ENCODE measurements at places on chromosomes 2 and 18.

DNA sequence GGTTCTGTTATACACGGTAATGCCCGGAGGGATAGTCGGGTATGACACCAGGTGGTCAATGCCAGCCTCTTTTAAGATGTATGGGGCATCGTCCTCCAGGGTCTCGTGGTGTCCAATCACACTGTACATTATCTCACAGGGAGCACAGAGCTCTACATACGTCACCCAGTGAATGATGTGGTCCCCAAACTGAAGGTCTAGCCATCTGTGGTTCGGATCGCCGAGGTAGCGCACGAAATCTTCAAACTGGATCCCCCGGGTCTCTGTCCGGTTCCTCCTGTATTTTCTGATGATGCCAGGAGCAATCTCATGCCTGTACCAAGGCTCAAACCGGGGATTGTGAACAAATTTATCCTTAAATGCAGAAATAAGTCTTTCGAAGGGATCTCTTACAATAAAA, 24.1 kb downstream of the CHST10 start:
- no peak for DNase-seq

GRCh38 chr2:234308073-234308812, 188.6 kb downstream of the ARL4C start:
- no peak for DNase-seq

DNA sequence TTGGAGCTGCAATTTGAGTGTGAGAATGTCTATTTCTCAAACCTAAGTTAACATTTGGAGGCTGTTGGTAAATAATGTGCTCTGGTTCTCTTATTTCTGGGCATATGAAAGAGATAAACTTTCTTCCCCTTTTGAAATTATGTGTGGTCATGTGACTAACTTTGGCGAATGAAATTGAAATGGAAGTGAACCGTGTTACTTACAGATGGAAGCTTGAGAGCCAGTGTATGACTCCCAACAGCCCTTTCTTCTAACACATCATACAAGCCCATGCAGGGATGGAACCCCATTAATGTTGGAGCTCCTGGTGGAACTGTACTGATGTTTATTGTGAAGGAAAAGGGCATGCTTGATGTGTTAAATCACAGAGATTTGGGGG, 725.8 kb downstream of the TSN start:
- DNase-seq, result no peak

DNA sequence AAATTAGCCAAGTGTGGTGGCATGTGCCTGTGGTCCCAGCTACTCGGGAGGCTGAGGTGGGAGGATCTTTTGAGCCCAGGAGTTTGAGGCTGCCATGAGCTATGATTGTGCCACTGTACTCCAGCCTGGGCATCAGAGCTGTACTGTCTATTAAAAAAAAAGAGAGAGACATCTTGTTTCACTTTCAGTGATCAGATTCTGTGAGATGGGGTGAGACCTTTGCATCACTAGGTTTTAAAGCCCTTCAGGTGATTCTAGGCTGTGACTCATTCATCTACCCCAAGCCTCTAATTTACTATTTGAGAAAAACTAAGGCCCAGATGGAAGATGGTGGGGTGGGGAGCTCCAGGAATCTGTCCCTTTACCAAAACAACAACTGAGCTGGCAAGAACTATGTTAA, 7.1 kb downstream of the C2orf92 start:
- DNase-seq, result no peak

DNA sequence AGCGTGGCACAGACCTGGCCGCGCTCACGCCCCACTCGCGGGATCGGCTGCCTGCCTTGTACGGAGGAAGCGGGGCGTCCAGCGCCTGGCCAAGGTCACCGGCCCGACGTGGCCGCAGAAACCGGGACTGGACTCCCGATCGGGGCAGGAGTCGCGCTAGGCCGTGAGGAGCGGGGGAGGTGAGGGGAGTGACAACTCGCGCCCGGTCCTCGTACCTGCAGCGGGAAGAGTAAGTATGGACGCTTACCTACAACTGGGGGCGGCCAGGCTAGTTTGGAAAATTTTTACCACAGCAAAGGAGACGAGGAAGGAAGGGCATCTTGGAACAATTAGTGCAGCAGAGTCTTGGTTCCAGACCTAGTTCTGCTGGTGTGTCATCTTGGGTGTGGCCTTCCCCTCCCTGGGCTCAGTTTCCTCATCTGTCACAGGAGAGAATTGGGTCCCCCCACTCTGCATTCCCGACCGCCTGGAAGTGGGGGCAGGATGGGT, 693 bp downstream of the UBE2F start:
- peak; percentile 16 for DNase-seq

GRCh38 chr18:35828591-35828990, 143.9 kb upstream of the RMP24 start:
- no peak for DNase-seq

- no peak for DNase-seq
Measured at GRCh38 chr2:200498402-200499162, 11.3 kb downstream of the KCTD18 start.

GRCh38 chr2:184371641-184372040, 226.7 kb upstream of the ZNF804A start:
- DNase-seq, result no peak

DNA sequence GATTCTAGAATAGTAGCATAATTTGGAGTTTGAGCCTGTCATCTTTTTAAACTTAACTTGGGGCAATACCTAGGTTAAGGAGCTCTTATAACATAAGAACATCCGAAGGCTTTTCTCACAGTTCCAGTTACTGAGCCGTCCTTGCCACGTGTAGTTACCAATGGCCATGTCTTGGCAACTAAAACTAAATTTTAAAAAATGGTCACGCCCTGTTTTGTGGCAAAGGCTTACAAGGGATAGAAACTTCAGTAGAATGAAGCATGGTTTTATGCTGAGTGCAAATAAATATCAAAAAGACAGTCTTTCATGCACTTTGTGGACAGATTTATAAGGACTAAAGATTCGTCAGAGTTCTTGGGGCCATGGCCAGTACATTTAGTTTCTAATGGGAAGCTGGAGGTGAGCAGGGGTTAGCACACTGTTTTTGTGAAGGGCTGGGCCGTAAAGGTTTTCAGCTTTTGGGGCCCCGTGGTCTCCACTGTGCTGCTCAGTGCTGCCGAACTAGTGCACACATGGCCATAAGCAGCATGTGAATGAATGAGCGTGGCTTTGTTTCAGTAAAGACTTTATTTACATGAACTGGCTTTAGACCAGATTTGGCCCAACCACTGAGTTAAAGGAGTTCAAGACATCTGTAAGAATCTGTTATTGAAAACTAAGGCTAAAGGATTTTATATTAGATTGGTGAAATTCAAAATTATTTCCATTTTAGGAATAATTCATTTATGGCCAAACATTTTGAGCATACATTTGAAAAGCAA, 41.1 kb downstream of the GRHL1 start:
- no peak for DNase-seq

DNA sequence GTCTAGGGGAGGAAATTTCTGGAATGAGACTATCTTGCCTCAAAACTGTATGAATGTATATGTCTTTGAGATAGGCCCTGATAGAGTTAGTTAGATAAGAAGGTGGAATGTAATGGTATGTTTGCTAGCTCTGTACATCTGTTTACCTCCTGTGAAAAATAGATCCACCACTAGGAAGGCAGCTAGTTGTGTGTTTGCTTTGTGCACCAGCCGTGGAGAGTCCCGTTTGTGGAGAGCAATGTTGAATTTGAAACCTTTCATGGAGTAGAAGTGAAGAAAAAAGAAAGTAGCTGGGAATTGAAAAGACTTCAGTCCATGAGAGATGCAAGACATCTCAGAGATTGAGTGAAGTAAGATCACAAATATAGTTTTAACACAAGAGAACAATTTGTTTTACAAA, 25.4 kb downstream of the ASXL3 start:
- no peak for DNase-seq

DNA sequence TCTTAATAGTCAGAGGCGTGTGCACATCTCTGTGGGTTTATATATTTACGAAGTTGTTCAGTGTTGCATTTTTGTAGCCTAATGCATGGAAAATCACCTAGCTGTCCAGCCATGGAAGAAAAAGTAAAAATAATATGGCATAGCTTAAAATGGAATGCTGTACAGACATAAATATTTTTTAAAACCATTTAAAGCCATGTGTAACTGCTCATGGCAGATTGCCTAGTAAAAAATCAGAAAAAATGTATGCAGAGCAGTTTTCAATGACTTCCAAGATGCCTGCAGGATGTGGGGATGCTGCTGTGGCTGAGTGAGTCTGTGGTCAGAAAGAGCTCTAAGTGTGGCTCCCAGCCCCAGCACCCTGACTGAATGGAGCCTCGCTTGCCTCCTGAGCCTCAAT, 64.8 kb upstream of the ALKAL2 start:
- no peak for DNase-seq

- peak; percentile 82 for DNase-seq
Measured at GRCh38 chr18:53534695-53535094, 689.8 kb downstream of the MBD2 start.

- DNase-seq, result no peak
Measured at GRCh38 chr2:72895759-72896281, 8.6 kb downstream of the SPR start.

DNA sequence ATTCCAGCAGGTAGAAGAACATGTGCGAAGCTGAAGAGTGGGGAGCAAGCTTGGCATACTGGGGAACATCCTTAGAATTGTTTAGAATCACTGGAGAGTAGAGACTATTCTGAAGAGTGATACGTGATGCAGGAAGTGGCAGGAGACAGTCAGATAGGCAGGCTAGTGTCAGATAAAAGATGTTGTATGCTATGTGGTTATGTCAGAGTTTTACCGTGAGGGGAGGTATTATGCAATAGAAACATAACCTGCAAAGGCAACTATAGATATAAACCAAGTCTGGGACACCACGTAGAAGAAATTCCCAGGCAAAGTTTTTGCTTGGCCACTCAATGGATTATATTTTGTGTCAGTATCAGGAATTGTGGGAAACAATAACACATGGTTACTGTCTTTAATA, 62.0 kb upstream of the ZSWIM2 start:
- no peak for DNase-seq

DNA sequence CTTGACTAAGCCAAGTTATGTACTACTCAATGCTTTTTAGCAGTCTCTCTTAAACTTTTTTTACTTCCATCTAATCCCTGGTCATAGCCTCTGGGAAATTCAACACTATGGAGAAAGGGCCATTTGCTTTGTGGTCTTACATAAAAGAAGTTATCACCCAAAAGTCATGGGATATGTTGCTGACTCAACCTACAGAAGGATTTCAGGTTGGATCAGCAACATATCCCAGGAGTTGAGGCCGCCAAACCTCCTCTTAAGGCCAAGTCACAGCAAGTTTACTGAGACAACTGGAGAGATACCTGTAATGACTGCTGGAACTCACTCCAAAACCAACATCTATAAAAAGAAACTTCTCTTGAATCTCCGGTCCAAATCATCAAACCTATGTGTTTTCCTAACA, 141.1 kb downstream of the IRS1 start:
- DNase-seq, result no peak

GRCh38 chr2:48799601-48800000, 44.1 kb upstream of the LHCGR start:
- DNase-seq, result no peak

DNA sequence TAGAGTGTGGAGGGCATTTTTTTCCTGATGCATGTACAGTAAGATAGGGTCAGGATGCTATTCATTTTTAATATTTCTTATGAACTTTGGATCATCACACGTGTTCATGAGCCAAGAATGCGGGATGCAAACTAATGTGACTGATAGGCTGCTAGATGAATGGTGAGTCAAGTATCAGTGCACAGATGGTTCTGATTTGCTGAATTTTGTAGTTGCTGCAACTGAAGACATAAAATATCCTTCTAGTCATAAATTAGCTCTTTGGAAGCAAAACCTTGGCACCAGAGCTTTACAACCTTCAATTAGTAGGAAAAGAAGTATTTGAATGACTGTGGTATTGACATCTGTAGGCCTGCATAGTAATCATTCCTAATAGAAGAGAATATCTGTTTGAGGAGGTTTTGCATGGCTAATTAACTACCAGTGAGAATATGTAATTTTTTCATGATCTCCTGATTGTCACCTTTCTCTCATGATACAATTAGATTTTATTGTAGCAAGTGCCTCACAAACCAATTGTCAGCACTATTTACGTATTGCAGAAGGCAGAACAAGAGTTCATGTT, 94.0 kb downstream of the VRK2 start:
- DNase-seq, result no peak

DNA sequence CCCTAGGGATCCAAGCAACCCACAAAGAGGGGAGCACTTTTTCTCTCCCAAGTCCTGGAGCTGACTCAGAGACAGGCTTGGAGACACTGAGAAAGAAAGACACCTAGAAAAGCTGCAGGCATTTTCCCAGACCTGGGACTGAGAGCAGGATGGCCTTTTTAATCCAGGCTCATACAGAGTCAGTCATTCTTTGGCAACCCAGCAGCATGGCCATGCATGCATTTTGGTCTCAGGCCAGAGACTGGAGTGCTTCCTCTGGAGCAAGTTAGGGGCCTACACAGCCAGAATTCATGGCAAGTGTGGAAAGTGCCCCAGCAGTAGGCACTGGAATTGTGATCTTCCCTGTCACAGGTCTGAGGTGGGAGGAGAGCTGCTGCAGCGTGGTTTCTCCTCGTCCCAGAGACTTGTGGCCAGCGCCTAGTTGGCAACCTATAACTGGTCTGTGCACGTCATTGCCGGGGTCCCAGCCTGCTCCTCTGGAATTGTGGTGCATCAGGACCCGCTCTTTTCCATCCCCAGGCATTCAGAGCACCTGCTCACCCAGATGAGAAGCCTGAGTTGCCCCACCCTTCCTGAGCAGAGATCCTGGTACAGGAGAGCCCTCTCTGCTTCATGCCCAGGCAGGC, 231.9 kb upstream of the RAB6C start:
- no peak for DNase-seq

- DNase-seq, result no peak
Measured at GRCh38 chr2:24843330-24843860, 50.2 kb downstream of the CENPO start.

All from midbrain (tissue), 1 donor.